ENCODE measurements at places on chromosomes 5 and 9.

- DNase-seq, result no peak
Measured at GRCh38 chr5:71492817-71493615, 37.6 kb downstream of the BDP1 start.

DNA sequence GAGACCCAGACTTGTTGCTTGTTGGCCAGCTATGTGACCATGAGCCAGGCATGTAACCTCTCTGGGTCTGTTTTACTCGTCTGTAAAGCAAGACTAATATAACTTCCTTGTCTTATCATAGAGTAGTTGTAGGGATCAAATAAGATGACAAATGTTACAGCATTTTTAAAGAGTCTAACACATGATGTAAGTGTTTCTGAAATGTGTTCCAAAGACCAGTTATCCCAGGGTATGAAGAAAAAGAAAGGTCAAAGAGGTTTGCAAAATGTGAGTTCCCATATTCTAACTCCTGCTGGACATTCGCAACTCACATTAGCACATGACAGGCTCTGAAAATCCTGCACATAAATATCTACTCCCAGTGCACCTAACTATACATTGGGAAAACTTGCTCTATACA lies 28.5 kb upstream of the MATR3 start:
- DNase-seq, result no peak

- no peak for DNase-seq
Measured at GRCh38 chr5:179166171-179166885, 106.2 kb downstream of the ZNF354C start.

DNA sequence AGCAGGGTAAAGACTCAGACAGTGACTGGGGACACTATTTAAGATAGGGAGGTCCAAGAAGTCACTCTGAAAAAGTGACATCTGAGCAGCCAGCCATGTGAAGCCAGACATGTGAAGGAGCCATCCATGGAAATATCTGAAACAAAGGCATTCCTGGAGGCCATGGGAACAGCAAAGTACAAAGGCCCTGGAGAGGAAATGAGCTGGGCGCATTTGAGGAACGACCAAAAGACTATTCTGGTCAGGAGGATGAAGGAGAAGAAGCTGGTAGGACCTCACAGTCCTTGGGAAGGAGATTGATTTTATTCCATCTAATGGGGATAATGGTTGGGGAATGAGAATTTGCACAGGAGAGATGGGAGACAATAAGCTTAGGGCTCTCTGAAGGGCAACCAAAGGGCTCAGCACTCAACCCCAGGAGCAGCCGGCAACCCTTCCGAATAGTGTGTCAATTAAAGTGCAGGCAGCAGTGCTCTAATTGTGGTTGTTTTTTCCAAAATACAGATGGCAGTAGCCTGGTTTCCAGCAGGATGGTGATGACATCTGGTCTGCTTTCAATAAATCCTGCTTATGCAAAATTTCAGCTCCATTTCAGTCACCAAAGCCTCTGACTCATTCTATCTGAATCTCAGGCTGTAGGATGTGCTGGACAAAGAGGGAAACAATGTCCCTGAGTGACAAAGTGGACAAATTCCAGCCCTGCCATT lies 26.7 kb downstream of the FOXI1 start:
- DNase-seq, result no peak

DNA sequence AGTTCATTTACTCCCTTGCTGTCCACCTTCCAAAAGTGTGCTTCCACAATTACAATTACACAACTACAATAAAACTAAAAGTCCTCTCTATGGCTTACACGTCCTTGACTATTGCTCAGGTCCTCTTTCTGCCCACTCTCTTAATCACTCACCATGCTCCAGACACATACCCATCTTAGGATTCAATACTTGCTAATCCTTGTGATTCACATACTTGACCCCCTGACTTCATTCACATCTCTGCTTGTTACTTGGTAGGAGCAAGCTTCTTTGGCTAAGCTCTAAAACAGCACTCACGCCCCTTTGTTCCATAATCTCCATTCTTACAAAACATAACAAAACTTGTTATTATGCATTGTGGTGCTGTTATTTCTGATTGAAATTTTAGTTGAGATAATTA lies 215.8 kb downstream of the EDIL3 start:
- DNase-seq, result no peak

- no peak for DNase-seq
Measured at GRCh38 chr5:113969901-113970300, 392.0 kb upstream of the KCNN2 start.

GRCh38 chr9:34514816-34515215 lies 8.0 kb downstream of the ENHO start:
- DNase-seq, result no peak

DNA sequence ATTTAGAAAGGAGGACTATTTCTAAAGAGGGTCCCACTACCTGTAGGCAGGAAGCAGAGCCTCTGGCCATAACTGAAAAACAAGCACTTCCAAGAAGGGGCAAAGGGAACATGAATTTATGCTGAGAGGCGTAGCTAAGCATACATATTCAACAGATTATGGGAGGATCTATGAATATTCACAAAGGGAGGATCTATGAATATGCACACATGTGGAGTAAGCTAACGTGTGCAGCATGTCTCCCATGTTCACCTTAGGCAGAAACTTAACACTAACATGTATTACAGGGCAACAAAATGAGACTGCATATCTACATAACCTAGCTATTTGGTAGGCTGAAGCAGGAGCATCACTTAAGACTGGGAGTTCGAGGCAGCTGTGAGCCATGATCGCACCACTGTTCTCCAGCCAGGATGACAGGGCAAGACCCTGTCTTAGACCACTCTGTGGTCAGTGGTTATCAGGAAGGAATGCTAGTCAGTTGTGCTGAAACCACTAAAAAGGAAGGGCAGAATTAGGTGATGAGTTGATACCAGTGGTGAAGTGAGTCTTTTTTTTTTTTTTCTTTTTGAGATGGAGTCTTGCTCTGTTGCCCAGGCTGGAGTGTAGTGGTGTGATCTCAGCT lies 20.8 kb downstream of the FXN start:
- DNase-seq, result no peak
